ENCODE measurements at places on chromosomes 2 and 18.

- no peak for DNase-seq
These were observed 970.2 kb upstream of the PIK3C3 start for GRCh38 chr18:40984856-40985255.

GRCh38 chr2:64454386-64455332 lies 697 bp downstream of the LGALSL start:
- DNase-seq, result peak; percentile 53

- DNase-seq, result no peak
These were observed 473.6 kb downstream of the NUP35 start for GRCh38 chr2:183597841-183598240.

- DNase-seq, result no peak
These were observed 58.1 kb upstream of the SDC1 start for GRCh38 chr2:20282916-20283592.

- DNase-seq, result no peak
These were observed 155.8 kb upstream of the ERBB4 start for GRCh38 chr2:212694398-212694797.

DNA sequence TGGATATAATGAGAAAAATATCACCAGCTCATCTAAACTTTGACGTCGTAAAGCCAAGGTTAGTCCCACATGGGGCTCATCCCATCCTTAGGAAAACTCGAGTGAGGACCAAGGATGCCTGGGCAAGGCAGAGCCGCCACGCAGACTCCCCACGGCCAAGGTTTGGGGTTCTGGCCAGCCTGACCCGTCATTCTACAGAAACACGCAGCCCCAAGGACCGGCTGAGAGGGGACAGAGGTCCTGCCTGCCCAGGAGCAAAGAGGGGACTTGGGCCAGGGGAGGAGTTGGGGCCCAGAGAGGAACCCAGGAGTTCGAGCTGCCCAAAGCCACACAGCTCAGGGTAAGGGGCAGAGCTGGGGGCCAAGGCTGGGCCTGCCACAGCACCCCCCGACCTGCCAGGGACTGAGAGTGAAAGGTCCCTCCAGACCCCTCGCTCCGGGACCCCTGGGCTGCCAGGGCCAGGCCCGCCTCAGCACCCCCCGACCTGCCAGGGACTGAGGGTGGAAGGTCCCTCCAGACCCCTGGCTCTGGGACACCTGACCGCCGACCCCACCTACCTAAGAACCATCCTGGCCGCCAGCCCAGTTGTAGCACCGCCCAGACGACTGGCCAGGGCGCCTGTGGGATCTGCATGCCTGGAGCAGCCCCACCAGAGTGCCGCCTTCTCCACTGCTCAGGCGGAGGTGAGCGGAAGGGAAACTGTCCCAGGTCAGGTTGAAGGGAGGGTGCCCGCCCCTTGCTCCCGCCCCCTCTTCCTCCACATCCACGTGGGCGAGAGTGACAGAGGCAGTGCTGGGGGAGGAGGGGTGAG lies at the start of gene PDCD1:
Gene PDCD1 (minus strand): TSS at position 689 of the 811 bp plus-strand sequence. CDS start 56 bp downstream, at position 633.
- DNase-seq, result peak; percentile 36

GRCh38 chr2:12712881-12713280 lies 3.9 kb upstream of the TRIB2 start:
- no peak for DNase-seq

DNA sequence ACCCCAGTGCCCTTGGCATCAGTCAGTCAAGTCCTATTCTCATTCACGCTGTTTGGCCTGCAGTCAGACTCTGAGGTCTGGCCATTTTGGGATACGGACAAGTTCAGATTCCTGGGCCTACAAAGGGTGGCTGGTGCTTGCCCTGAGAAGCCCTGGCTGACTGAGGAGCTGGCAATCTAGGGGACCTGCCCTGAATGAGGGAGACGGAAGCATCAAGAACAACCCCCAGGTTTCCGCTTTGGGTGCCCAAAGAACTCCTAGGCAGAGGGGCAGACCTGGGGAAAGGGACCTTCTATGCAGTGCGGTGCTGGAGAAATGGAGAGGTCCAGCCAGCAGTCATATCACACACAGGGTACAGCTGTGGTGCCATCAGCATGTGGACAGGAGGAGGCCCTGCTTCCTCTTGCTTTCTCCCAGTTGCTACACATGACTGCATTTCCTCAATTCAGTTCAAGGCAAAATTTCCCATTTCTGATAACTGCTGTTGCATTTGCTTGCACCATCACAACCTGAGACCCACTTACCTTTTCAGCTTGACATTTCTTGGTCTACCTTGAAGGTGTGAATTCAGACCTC lies 70.9 kb upstream of the LGALSL start:
- DNase-seq, result no peak

All from ELF-1 (cell line).